Right lobe of liver (tissue), 6 donors: ENCODE measurements at places on chromosomes 16 and 17. TPM values are rescaled to one million over a fixed set of nuclear protein-coding genes. Genes with fewer than 3 reads are reported as not detected.

COX4I1 gene
- total RNA-seq, result 417 TPM

HBA2 gene
- total RNA-seq, result 31.0 TPM

DNA sequence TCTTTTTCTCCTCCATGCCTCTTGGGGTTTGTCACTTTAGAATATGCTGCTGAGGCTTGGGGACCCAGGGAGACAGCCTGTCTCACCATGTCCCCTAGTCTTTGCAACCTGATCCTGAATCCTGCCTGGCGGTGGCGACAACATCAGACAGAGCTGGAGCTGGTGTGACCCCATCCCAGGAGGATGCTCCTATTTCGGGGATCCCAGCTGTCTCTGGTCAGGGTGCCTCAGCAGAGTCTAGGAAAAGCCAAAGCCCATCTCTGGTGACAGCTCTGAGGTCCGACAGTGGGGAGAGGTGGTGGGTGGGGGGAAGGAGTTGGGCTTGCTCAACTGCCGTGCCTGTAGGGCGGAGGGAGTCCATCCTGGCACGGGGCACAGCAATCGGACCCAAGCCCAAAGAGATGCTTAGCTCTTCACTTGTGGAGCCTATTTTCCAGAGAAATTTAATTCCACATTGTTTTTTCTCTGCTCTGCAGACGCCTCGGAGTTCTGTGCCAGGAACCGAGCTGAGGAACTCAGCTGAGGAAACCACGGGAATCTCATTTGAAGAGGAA lies 10.3 kb upstream of the TNS4 start:
- no peaks in the 10 kb centered on the region for H3K4me1 ChIP-seq
- no peak overlapping the region for H3K4me3 ChIP-seq
- no peaks in the 10 kb centered on the region for H3K36me3 ChIP-seq
- no peaks in the 10 kb centered on the region for H3K27me3 ChIP-seq

DNA sequence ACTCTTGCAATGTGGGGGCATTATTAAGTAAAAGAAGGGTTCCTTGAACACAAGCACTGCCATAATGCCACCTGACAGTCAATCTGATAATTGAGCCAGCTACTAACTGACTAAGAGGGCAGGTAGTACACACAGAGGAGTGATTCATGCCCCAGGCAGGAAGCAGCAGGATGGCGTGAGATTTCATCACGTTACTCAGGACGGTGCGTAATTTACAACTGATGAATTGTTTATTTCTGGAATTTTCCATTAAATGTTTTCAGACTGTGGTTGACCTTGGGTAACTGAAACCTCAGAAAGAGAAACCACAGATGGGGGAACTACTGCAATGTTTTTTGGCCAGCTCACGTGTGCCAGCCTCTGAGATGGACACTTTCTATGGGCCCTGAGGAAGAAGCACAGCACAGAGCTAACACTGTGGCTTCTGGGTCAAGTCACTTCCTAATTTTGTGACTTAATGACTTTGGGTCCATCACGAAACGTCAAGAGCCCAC lies 46.7 kb downstream of the C17orf67 start:
- no peak overlapping the region for H3K4me3 ChIP-seq
- no peak for DNase-seq
- no peak overlapping the region for H3K27ac ChIP-seq
- H3K4me1 ChIP-seq, result no peaks in the 10 kb centered on the region

GRCh38 chr16:50247906-50248608 lies 18.3 kb upstream of the ADCY7 start:
- no peaks in the 10 kb centered on the region for H3K4me1 ChIP-seq
- H3K36me3 ChIP-seq, result no peaks in the 10 kb centered on the region
- no peak for DNase-seq

GRCh38 chr17:4232168-4232813 lies 31.5 kb downstream of the ANKFY1 start:
- no peak overlapping the region for H3K27ac ChIP-seq
- no peak overlapping the region for H3K4me3 ChIP-seq
- peaks cover 37% of the 10 kb centered on the region for H3K4me1 ChIP-seq
- no peaks in the 10 kb centered on the region for H3K27me3 ChIP-seq

DNA sequence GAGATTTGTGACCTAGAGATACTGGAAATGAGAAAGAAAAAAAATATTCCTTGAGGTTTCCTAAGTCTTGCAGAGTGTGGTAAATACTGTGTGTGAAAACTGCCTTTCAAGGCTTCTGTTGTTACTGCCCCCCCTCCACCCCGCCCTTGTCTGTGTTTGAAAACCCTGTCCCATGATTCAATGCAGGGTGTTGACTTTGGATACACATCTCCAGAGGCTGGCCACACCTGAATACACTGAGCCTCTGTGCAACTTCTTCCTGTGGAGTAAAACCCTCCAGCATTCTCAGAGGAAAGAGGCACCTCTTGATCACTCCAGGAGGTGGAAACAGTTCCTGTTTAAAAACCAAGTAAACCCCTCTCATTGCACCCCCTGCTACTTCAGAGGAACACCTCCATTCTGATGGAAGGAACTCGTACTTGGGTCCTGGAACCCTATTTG lies 123.0 kb upstream of the CACNG5 start:
- no peak overlapping the region for H3K4me3 ChIP-seq
- H3K27me3 ChIP-seq, result no peaks in the 10 kb centered on the region
- no peak overlapping the region for H3K27ac ChIP-seq
- H3K36me3 ChIP-seq, result no peaks in the 10 kb centered on the region
- DNase-seq, result no peak

- H3K36me3 ChIP-seq, result no peaks in the 10 kb centered on the region
- no peaks in the 10 kb centered on the region for H3K27me3 ChIP-seq
- H3K4me1 ChIP-seq, result peaks cover 3% of the 10 kb centered on the region
These were observed 574 bp downstream of the MPP3 start for GRCh38 chr17:43832168-43832975.

DNA sequence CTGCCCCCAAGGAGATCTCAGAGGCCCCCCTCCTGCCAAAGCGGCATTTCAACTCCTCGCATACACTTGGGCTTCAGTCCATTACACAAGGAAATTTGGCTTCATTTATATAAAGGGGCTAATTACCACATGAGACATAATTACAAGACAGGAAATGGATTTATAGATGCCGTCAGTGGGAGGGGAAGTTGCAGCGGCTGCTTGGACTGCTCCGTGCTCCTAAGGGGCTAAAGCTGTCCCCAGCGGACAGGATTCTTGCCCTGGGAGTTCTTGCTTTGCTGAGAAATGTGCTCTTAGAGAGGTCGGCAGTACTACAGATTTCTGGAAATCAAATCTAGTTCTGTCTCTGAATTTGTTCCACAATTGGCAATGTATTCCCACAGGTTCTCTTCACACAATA lies 57.2 kb upstream of the NLK start:
- no peak for DNase-seq
- no peak overlapping the region for H3K4me3 ChIP-seq
- H3K27me3 ChIP-seq, result no peaks in the 10 kb centered on the region

GRCh38 chr16:54930005-54930868 lies at the start of gene IRX5:
Gene IRX5, plus strand, starts transcription at chr16:54930865. Its CDS starts 334 bp downstream, at chr16:54931199.
- peaks cover 51% of the 10 kb centered on the region for H3K27me3 ChIP-seq
- no peak within 1 kb of the TSS for H3K27ac ChIP-seq
- peak within 1 kb of the TSS; percentile 54 for H3K4me3 ChIP-seq
- H3K36me3 ChIP-seq, result no peaks in the 10 kb centered on the region

GRCh38 chr16:21301895-21302291 lies 23.8 kb upstream of the CRYM start:
- DNase-seq, result no peak
- H3K36me3 ChIP-seq, result no peaks in the 10 kb centered on the region
- H3K4me1 ChIP-seq, result no peaks in the 10 kb centered on the region

- DNase-seq, result no peak
- no peak overlapping the region for H3K27ac ChIP-seq
These were observed 11.2 kb upstream of the HELZ start for GRCh38 chr17:67256075-67256732.

DNA sequence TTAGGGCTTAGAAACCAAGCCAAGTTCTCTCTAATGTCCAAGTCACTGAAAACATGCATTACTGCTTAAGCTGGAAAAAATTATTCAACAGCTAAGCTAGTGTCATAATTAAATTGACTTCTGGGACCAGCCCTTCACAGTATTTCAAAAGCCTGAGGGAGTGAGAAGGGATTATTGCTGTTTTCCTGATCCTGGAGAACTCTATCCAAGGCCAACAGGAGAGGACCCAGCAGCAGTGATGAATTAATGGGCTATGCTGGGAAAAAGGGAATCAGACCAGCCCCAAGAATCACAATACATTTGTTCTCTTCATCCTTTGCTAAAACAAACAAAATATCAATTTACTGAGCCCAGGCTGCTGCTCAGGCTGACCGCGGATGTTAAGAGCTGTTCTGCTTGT lies 34.5 kb upstream of the CLEC3A start:
- no peaks in the 10 kb centered on the region for H3K27me3 ChIP-seq
- no peak for DNase-seq

- H3K27me3 ChIP-seq, result no peaks in the 10 kb centered on the region
- H3K36me3 ChIP-seq, result no peaks in the 10 kb centered on the region
- H3K4me3 ChIP-seq, result no peak overlapping the region
- no peak for DNase-seq
- H3K4me1 ChIP-seq, result no peaks in the 10 kb centered on the region
These were observed 701 bp upstream of the DPEP2 start for GRCh38 chr16:67999985-68000384.

DNA sequence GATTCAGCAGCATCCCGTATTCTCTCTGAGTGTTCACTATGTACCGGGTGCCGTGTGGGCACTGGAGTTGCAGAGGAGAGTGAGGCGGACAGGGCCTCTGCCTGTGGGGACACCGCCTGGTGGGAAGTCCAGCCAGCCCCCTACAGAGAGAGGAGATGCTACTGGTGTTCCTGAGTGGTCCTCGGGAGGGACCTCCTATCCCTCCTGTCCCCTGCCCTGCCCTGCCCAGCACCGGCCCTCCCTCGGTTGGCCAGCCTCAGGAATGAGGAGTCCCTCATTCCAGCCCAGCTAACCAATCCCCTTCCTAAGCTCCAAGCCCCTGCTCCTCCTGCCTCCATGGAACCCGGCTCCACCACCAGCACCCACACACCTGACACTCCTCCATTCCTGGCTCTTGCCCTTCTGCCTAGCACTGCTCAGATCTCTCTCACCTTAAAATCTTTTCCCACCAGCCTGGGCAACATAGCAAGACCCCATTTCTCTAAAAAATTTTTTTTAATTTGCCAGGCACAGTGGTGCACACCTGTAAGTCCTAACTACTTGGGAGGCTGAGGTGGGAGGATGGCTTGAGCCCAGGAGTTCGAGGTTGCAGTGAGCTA lies 2.0 kb downstream of the ASGR2 start:
- DNase-seq, result peak; percentile 58
- H3K4me3 ChIP-seq, result peak overlapping the region; percentile 77
- H3K27ac ChIP-seq, result no peak overlapping the region
- no peaks in the 10 kb centered on the region for H3K27me3 ChIP-seq
- peaks cover 9% of the 10 kb centered on the region for H3K36me3 ChIP-seq

DNA sequence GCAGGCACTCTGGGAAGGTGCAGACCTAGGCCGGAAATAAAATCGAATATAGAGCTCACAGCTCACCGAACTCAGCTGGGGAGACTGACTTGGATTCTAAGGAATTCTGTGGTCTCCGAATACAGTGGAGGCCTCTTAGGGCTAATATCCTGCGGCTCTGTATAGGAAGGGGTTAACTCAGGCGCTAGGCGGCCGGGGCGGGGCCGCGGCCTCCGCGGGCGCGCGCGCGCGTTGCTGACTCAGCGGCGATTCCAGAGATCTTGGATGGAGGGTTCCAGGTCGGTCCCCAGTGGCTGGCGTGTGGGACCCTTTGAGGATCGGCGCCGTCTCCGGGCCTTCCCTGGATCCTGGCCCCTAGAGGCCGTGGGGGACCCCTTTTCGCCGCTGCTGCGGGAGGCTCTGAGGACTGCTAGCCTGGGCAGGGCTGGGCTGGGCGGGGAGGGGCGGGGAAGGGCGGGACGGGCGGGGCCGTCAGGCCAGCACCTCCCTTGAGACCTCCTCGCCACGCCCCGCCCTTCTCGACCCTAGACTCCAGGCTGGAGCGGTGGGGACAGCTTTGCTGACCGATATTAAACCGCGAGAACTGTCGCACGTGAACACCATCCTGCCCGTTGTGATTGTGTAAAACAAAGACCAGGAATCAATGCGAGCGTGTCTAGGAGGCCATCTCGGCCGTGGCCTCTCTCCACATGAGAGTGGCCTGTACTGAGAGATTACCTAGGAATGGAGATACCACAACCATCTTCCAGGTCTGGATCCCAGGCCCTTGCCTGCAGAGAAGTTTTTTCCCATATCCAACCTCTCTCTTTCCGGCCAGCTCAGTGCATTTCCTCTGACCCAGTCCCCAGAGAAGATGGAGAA lies 1.4 kb upstream of the PLEKHH3 start:
- peaks cover 49% of the 10 kb centered on the region for H3K4me1 ChIP-seq
- DNase-seq, result peak; percentile 98
- peaks cover 4% of the 10 kb centered on the region for H3K36me3 ChIP-seq
- H3K27me3 ChIP-seq, result peaks cover 5% of the 10 kb centered on the region

DNA sequence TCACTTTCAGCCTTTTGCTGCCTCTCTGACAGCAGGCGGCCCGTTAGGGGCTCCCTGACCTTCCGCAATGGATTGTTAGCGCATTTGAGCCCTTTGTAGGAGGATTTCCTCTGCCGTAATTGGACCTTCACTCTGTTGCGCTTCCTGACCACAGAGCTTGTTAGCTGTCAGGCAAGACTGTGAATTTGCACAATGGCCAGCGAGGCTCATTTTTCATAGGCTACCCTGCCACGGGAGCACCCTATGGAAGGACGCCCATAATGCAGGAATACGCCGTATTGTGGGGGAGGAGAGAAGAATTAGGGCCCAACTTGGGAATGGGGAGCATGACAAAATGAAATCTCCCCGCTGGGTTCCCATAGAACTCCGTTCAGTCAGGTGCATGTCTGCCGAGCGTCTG lies 205.2 kb upstream of the NLRP1 start:
- H3K36me3 ChIP-seq, result no peaks in the 10 kb centered on the region
- no peaks in the 10 kb centered on the region for H3K27me3 ChIP-seq
- H3K4me1 ChIP-seq, result no peaks in the 10 kb centered on the region
- no peak overlapping the region for H3K27ac ChIP-seq

GRCh38 chr16:56990407-56991286 lies 1.3 kb downstream of the NLRC5 start:
- peaks cover 19% of the 10 kb centered on the region for H3K4me1 ChIP-seq
- H3K27me3 ChIP-seq, result no peaks in the 10 kb centered on the region
- no peaks in the 10 kb centered on the region for H3K36me3 ChIP-seq
- no peak overlapping the region for H3K27ac ChIP-seq

DNA sequence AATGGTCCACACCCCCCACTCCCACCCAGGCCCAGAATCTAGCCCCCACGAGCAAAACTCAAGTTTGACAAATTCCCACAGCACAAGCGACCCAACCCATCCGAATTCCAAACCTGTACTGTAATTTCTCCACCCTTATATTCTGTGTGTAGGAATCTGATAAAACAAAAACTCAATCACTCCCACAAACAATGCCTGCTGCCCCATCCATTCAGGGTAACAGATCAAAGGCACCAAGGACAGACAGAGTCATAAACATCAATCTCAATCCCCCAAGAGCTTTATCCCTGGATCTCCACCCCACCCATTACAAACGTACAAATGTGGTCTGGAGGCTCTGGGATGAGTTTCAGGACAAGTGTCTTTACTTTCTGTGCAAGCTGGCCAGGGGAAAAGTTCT lies 157.8 kb downstream of the AXIN2 start:
- no peak overlapping the region for H3K4me3 ChIP-seq
- H3K4me1 ChIP-seq, result no peaks in the 10 kb centered on the region
- DNase-seq, result no peak
- H3K27me3 ChIP-seq, result no peaks in the 10 kb centered on the region

GRCh38 chr17:28412099-28412498 lies 6.1 kb upstream of the SLC46A1 start:
- H3K4me1 ChIP-seq, result no peaks in the 10 kb centered on the region
- no peak overlapping the region for H3K4me3 ChIP-seq
- no peaks in the 10 kb centered on the region for H3K36me3 ChIP-seq
- no peak for DNase-seq
- no peaks in the 10 kb centered on the region for H3K27me3 ChIP-seq
